Endodermal cell (in vitro differentiated cells): ENCODE measurements at places on chromosomes 5 and 9.

DNA sequence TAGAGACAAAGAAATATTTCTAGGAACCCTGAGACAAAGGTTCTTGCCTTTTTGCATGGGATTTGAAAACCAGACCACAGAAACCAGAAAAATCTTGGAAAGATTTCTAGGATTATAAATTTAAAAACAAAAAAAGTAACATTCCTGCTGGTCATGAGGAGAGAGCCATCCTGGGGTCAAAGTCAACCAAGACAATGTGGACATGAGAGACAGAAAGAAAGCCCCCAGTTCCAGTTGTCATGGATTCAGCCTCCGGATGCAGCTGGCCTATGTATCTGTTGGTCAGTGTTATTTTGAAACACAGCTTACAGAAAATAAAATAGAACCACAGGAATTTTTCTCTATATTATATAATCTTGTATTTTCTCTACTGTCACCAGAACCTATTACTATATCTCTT lies 24.4 kb upstream of the RGMB start:
- no peak for DNase-seq

DNA sequence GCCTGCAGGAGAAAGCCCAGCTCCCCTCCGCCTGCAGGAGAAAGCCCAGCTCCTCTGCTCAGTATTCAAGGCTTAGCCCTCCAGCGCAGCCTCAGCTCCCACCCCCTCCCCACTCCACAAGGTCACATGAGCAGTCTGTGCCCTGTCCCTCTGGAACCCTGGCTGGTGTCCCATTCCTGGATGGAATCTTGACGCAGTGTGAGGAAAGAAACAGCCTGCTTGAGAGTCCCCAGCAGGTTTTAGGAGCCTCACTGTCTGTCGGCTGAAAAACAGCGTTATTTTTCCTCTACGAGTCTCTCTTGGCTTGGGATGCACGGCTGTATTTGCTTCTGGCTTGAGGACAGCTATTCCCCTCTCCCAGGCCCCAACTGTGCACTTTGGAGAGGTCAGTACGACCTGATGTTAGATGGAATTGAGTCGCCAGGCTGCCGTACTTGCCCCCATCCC lies 210.1 kb upstream of the TRIM32 start:
- DNase-seq, result peak; percentile 55

GRCh38 chr5:153903321-153903720 lies 135.4 kb downstream of the FAM114A2 start:
- no peak for DNase-seq

DNA sequence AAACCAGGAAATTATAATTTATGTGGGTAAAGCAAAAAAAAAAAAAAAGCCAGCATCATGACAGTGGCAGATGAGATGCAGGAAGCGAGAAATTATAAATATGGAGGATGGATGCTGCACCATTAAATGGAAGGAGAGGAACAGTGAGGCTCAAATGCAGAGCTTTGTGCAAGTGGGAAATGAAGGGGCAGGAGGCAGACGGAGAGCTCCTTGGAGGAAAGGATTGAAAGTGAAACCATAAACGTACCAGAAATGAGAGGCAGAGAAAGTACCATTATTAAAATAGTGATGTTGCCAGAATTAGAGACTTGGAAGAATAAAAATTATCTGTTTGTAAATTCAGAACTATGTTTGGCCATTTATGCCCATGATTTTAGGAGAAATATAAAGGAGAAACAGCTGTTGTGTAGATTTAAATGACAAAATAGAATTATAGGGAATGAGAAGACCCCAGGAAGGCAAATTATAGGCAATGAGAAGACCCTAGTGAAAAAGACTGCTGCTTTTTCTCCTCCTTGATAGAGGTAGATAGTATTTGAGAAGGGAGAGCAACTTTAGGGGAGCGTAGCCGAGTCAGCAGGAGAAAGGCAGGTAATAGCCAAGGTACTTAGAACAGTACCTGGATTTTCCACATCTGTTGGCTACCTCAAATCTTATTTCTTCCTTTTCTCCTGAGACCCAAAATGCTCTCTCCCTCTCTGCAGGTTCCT lies 341.0 kb upstream of the CD180 start:
- DNase-seq, result no peak

- peak; percentile 59 for DNase-seq
Measured at GRCh38 chr5:174106997-174107655, 61.6 kb downstream of the NSG2 start.

GRCh38 chr9:76218117-76218885 lies 175.9 kb downstream of the RFK start:
- no peak for DNase-seq

- no peak for DNase-seq
Measured at GRCh38 chr5:82387001-82387818, 109.1 kb upstream of the RPS23 start.

DNA sequence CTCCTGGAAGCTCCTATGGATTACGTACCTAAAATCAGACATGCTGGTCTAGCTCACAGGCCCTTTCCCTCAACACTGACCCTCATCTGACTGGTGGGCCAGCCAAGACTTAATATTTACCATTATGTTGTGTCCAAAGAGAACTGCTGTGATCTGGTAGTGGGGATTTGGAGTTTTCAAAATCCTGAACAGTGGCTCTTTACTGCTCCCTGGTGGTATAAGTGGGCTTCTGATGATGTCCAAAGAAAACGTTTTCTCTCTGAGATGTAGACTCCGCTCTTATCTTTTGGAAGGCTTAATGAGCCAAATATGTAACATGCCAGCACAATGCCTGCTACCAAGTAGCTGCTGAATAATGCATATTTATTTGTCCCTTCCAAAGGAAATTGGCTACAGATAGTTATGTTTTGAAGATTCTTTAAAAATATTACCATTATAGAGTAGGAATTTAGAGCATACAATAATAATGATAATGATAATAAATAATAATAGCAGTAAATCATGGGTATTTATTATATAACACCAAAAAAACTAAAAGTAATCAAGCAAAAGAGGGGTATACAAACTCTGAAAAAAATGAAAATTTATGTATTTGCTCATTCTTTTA lies 406.6 kb upstream of the TNC start:
- DNase-seq, result peak; percentile 72

GRCh38 chr9:84622981-84623380 lies 46.5 kb upstream of the NTRK2 start:
- no peak for DNase-seq

GRCh38 chr9:127974001-127974768 lies 6.6 kb downstream of the EEIG1 start:
- DNase-seq, result peak; percentile 46

DNA sequence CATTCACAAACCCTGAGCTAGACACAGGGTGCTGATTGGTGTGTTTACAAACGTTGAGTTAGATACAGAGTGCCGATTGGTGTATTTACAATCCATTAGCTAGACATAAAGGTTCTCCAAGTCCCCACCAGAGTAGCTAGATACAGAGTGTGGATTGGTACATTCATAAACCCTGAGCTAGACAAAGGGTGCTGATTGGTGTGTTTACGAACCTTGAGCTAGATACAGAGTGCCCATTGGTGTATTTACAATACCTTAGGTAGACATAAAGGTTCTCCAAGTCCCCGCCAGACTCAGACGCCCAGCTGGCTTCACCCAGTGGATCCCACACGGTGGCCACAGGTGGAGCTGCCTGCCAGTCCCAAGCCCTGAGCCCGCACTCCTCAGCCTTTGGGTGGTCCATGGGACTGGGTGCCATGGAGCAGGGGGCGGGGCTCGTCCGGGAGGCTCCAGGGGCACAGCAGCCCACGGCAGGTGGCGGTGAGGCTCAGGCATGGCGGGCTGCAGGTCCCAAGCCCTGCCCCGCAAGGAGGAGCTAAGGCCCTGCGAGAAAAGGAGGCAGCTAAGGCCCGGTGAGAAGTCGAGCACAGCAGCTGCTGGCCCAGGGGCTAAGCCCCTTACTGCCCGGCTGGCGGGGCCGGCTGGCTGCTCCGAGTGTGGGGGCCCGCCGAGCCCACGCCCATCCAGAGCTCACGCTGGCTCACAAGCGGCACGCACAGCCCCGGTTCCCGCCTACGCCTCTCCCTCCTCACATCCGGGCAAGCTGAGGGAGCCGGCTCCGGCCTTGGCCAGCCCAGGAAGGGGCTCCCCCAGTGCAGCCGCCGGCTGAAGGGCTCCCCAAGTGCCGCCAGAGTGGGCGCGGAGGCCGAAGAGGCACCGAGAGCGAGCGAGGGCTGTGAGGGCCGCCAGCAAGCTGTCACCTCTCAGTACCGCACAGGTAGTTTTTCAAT lies 1039.2 kb upstream of the CDH9 start:
- DNase-seq, result no peak
